ENCODE measurements at places on chromosomes 1 and 21. TPM values are rescaled to one million over a fixed set of nuclear protein-coding genes. Genes with fewer than 3 reads are reported as not detected.

DNA sequence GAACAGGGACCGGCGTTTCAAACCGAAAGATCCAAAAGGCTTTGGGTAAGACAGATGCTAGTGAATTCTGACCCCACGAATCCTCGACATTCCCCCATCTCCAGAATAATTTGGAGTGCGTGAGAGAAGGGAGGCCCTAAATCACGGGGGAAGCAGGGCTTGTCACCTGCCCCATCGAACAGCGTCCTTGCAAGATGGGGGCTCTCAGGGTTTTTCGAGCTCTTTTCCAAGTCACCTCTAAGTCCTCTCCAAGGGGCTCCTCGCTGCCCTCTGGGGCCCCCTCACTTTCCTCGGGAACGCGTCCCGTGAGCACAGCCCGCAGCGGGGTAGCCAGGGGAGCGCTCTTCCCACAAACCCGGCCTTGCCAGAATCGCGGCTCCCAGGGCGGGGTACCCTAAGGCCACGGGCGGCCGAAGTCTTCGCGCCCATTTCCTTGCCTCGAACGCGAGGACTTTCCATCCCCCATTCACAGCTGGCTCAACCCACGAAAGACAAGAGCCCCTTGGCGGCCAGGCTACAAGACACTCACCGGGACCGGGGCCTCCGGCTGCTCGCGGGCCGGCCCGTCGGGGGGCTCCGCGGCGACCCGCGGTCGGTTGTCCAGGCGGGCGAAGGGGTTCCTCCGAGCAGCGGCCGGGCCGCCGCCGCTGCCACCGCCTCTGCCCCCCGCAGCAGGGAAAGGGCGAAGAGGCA is 546 bp downstream of the DONSON start:
- DNase-seq, result peak; percentile 76

DNA sequence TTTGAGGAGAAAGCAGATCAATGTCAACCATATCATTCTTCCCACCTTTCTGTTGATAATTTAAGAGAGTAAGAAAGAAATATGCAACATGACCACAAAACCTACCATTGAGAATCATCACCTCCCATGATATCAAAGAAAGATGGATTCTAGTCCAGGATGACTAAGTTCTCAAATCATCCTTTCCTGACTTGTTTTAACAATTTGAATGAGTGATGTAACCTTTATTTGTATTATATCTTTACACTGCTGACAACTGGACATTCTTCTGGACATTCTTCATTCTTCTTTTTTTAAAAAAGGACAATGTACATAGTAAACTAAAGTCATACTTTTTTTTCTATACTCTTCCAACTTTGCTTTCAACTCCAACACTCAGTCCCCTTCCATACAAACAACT is 9.5 kb downstream of the PSMB4 start:
- no peak for DNase-seq

DNA sequence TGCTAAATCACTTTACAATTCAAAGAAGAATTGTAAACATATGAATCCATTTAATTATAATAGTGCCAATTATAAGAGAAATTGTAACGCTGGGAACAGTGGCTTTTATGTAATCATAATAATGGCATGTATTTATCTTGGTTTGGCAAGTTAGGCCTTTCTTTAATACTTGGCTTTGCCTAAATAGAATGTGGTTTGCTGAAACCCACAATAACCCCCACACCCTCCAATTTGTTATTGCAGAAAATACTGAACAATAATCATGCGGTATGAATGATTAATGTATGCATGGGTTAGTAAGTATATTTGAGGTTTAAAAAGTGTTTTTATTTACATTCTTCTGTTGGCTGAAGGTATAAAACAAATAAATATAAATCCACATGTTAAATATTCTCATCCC is 138.2 kb downstream of the NFIA start:
- no peak for DNase-seq

DNAH14 gene
- 2.2 TPM for total RNA-seq

RGS13 gene
- 0.27 TPM for total RNA-seq

Measured in cardiac septum (tissue), 1 donor.